ENCODE measurements at places on chromosomes 4 and X.

DNA sequence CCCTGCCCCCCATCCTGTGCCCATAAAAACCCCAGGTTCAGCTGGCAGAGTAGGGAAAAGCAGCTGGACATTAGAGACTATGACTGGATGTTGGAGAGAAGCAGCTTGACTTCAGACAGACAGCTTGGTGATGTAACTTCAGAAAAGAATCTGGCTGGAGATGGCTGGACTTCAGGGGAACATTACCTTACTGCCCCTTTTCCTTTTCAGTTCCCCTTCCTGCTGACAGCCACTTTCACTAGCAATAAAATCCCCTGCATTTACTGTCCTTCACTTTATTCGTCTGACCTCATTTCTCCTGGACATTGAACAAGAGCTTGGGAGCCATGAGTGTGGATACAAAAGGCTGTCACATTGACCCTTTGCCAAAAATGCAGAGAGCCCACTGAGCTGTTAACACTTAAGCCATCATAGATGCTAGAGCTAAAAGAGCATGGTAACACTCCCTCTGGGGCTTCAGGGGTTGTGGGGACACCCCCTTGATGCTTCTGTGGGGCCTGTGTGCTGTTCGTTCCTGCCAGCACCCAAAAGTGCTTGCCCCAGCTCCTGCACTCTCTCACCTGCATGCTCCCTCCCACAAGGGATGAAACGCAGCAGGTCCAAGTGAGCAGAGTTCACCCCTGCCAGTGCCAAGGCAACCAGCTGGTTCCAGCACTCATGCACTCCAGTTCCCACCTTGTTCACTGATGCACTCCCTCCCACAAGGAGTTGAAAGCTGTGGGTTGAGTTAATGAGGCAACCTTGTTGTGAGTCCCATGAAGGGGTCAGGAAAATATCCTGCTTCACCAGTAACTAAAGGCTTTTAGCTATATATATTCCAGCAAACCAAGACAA is 263.8 kb upstream of the NDST3 start:
- no peak for DNase-seq

DNA sequence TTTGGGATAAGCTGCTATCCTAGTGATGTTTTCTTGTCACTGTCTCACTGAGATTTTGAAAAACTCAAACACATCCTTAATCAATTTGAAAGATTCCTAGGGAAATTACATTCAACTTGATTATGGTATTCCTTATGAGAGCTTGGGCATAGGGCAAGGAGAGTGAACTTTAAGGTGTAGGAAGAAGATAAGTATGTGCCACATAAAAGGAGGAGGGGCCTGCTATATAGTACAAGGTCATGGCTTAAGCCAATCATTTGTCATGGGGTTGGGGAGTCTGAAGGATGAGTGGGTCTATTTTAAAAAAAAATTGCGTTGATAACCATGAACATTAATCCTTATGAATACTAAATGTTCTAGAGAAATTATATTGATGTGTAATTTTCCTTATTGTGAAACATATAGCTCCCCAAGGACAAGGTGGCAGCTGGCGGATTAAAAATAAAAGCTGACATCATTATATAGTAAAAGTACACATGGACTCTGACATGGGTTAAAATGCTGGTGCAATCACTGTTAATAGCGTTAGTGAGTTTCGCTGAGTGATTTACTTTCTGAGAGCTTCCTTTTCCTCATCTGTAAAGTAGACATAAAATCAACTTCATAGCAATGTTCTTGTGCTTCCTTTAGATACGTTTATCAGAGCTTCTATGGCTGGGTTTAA is 17.4 kb downstream of the GALNT7 start:
- DNase-seq = no peak

GRCh38 chr4:103424853-103425252 is 226.7 kb upstream of the CENPE start:
- no peak for DNase-seq

DNA sequence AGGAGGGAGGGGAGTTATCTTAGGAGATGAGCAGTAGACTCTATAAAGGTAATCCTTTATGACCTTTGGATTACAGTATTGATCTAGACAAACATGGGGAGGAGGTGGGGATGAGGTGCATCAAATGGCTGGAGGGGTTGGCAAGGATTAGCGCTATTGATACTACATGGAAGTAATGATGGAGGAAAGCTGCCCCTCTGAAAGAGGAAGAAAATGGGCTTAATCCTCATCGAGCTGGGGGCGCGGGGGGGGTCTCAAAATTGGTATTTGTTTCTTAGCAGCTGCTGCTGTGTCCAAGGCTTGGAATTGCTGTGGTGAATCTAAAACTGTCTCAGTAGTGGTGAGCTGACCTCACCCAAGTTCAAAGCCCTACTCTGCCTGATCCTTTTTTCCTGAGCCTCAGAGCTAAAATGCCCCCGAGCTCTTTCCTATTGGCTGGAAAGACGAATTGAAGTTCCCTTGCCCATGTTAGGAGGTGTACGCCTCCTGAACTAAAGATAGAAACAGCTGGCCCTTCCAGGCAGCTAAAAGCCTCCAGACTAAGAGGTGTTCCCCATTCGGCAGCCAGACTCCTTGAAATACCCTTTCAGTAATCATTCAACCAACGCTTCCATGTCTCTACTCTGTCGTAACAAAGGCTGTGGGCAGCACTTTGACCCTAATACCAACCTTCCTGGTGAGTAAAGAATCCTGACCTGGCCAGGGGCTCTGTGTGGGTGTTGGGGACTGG is at the start of gene ITGB1BP2:
Gene ITGB1BP2, plus strand, starts transcription at position 556 of the 730 bp plus-strand sequence. Its CDS starts 57 bp downstream, at position 613.
- DNase-seq = no peak

DNA sequence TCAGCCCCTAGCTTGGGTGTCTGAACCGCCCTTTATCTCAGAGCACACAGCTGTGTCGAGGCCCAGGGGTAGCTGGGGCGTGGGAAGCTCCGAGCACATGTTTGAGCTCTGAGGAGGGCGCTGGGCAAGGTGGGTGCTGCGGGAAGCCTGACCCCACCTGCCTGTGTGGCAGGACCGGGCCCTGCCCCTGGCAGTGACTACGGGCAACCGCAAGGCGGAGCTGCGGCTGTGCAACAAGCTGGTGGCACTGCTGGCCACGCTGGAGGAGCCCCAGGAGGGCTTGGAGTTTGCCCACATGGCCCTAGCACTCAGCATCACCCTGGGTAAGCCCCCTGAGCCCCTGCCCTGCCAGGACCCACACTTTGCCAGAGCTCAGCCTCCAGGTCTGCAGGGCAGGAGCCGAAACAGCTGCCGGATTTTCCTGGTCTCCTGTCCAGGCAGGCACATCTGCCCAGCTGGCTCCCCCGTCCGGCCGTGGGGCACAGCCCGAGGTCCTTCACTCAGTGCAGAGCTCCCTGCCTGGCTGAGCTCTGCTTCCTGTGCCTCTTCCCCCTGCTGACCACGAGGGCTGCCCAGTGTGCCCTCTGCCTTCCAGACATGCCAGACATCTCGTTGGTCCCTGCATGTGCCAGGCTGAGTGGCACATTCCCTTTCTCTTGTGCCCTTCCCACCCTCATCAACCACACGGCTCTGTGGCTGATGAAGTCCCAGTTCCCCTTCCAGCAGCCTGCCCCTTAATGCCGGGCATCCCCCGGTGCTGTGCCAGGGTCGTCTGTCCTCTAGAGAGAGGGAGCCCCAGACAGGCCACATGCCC is 33.2 kb upstream of the HTRA3 start:
- no peak for DNase-seq

DNA sequence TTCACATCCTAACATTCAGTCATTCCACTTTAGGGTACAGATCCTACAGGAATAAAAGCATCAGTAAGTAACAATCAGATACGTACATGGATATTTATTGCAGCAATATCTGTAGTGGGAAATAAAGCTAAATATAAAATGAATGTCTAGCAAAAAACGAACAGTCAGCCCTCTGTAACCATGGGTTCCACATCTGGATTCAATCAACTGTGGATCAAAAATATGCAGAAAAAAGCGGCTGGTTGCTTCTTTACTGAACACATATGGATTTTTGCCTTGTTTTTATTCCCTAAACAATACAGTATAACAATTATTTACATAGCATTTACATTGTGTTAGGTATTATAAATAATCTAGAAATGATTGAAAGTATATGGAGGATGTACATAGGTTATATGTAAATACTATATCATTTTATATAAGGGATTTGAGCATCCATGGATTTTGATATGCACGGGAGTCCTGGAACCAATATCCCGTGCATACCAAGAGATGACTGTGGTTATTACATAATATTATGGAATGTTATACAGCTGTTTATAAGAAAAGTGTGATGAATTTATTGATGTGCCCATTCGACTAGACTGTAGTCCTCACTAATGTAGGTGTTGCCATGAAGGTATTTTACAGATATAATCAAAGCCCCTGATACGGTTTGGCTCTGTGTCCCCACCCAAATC is 132.8 kb downstream of the ARHGEF9 start:
- DNase-seq = no peak

- DNase-seq = no peak
Measured at GRCh38 chr4:76943129-76943620, 6.4 kb upstream of the SEPTIN11 start.

DNA sequence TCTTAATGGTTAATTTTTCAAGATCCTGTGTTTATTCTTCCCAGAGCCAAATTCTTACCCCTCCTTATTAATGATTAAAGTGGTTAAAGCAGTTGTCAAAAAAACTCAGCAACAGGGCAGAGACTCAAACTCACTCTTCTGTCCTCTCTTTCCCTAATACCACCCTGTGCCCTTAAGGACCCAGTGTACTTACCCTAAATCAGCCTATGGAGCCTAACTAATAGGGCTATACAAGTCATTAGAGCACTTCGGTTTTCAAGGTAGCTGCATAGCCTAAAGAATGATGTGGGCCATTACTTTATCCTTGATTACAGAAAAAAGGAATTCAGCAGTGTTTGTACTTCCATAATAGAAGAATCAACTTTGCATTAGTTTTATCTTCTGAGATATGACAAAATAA is 216.3 kb downstream of the KCTD8 start:
- DNase-seq = no peak

- no peak for DNase-seq
Measured at GRCh38 chr4:114921790-114922591, 191.4 kb downstream of the NDST4 start.
